Thoracic aorta (tissue), 2 donors: ENCODE measurements at places on chromosomes 11 and 22.

DNA sequence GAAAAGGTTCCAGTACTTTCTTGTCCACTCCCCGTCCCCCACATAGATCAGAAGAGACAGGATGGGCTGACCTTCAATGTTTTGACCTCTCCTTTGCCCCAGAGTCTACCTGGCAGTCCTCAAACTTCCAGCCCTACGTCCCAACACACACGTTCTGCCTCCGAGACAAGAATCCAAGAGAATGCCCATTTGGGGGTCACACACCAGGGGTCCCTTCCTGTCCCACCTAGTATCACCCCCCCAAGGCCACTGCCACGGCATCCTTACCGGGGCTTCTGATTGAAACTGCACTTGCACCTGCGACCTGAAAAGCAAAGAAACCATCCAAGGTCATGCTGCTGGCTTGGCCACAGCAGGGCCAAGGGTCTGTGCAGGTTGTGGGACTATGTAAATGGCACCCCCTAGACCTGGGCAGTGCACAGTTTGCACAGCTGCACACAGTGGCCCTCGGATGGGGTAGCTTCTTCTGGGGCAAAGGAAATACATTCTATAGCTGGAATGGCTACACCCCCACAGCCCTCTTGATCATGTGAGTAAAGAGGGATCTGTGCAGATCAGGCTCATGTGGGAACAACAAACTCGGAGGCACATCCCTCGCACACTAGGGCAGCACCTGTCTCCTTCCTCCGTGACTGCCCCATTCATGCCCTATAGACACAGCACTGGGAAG lies 16.5 kb upstream of the FXYD2 start:
- DNase-seq, result no peak

DNA sequence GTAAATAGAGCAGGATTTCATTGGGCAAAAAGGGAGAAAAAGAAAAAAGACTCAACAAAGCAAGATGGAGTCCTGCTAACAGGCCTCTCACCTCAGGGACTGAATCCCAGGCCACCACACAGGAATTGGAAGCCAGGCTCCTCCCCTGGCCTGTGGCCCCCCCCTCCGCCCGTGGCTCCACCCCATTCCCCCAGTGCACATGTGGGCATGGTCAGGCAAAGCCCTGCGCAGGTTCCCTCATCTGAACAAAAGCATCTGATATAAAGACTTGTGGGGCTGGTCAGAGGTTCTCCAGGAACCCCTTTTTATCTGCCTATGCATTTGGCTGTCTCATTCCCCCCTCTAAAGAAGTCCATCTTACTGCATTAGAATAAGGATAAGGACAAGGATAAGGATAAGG lies 46.0 kb upstream of the PAK1 start:
- DNase-seq, result no peak

- DNase-seq, result no peak
Observed at GRCh38 chr11:61851900-61852295, 23.8 kb downstream of the FADS2 start.

DNA sequence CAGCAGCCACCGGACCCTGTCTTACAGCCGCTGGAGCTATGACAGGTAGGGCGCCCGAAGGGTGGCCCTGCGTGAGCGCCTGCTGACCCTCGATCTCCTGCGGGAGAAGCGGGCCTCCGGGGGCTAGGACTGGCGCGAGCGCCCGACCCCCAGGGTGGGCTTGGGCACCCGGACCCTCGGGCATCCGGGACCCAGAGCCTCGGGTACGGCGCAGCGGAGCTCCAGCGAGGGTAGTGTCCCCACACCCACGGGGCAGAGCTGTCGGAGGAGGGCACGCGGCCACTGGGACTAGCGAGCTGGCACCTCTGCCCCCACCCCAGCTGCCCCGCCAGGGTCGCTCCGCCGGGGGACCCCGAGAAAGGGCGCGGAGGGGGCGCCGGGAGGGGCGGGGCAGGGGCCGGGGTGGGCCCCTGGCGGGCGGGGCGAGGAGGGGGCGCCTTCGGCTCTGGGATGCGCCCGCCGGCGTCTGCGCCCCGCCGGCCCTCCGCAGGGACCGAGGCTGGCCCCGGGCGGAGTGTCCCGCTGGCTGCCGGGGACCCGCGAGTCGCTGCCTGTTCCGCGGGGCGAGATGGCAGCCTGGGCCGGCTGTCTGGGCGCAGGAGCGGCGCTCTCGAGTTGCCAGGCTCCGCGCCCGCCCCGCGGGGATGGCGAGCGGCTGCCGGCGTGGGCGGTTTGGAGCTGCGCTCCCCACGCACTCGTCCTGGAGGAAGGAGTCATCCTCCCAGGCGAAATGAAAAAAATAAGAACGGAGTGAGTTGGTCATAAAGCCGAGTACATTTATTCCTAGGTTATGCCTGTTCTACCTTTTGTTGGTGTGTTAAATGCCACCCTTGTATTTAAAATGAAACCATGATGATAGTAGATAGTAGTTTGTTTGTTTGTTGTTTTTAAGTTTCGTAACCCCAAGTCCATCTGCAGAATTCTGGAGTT lies 32.4 kb downstream of the EIF3F start:
- DNase-seq, result no peak

GRCh38 chr11:129846508-129847335 lies 31.1 kb downstream of the TMEM45B start:
- DNase-seq, result no peak

DNA sequence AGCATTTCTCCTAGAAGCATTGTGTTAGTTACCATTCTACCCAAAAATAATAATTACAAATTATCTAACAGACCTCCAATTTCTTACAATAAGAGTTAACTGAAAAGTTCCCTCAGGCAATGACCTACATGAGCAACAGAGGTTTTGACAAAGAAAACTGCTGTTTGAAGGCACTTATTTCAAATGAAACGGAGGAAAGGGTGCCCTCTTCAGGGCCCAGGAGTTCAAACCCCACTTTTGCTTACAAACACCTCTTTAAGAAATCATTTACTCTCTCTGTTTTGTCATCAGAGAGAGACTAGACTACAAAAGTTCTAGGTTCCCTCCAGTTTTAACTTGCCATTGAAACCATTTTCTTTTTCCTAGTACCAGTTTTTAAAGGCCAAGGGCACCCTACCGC lies 56.7 kb downstream of the AMBRA1 start:
- DNase-seq, result no peak

DNA sequence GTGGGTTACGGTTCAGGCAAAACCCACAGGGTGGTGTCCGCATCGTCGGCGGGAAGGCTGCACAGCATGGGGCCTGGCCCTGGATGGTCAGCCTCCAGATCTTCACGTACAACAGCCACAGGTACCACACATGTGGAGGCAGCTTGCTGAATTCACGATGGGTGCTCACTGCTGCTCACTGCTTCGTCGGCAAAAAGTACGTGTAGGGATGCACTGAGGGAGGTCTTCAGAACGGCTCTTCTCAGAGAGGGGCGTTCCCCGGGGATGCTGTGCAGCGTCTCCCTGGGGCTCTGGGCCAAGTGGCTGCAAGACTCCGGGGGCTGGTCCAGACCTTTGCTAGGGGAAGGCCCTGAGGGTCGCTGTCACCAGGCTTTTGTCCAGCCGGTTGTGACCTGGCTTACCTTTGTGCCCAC lies 1.3 kb downstream of the ACR start:
- DNase-seq, result no peak

DNA sequence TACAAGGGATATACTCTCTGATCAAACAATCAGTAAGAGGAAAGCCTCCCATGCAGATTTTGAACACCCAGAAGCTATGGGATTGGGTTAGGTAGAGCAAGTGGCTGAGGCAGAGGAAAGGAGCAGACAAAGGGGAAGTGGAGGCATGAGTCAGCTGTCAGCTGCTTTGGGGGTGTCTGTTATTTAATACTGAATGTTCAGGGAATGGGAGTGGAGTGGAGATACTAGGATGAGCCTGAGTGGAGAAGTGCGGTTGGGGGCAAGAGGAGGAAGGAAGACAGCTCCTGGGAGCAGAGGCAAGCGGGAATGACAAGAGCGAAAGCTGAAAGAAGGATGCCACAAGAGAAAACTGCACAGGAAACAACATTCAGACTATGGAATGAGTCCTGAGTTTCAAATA lies 22.7 kb upstream of the TMPRSS5 start:
- DNase-seq, result no peak

DNA sequence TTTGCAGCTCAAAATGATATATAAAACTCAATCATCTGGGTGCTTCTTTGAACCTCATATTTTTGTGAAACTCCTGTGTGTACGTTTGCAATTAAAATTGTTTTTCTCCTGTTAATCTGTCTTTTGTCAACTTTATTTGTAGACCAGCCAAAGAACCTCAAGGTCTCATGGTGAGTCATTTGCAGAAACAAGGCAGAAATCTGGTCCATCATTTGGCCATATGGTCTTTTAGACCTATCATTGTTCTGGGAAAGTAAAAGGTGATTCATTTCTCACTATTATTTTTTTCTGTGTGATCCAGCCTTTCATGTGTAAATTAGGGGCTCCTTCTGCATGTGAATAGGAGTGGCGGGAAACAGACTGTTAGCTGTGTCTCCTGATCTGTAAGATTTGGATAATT lies 399.1 kb upstream of the DDI1 start:
- no peak for DNase-seq

- no peak for DNase-seq
Observed at GRCh38 chr11:27551127-27551526, 44.6 kb upstream of the LIN7C start.

DNA sequence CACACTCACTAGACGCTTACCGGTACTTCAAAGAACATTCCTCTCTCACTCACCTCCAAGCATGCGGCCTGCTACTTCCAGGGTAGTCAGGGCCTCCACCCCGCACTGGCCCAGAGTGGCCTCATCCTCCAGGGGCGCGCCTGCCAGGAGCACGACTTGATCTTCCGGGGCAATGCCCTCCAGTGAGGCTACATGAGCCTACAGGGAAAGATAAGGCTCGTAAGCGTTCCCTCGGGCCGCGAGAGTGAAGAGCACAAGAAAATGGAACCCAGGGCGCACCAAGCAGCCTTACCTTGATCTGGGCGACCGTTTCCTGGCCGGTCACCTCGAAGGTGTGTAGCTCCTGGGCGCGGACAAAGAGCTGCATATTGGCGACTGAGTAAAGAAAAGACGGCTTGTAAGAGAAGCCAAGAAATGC lies 478 bp downstream of the FAU start:
- no peak for DNase-seq

DNA sequence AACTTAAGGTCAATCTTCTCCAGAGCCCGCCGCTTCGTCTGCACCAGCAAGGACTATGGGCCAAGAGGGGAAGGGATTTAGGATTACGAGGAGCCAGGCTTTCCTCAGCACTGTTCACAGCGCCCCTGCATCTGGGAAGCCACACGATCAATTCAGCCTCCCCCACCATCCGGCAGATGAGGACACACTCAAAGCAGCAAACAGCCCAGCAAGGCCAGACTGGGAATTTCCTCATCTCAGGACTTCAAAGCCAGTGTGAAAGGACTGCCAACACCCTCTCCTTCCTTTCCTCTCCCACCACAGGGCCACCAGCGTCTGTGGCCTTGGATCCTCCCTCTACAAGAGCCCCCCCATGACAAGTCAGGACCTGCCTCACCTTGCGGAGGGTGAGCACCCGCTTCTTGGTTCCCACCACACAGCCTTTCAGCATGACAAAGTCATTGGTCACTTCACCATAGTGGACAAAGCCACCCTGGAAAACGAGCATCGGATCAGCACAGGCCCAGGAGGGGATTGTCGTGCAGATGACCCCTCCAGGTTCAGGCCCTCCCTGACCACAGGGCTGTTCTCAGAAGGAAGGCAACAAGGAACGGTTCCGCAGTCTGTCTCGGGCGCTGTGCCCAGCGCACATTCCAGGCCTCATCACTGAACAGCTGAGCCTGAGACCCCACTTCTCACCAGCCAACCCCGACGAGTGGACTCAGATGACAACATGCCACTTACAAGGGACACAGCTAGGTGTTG lies 6.0 kb downstream of the RPL3 start:
- DNase-seq, result no peak

GRCh38 chr22:44709881-44710392 lies 7.9 kb downstream of the PRR5 start:
- DNase-seq, result no peak

- DNase-seq, result no peak
Observed at GRCh38 chr11:46521961-46522681, 71.7 kb downstream of the AMBRA1 start.

- no peak for DNase-seq
Observed at GRCh38 chr11:45748801-45749200, 56.1 kb upstream of the SLC35C1 start.

- no peak for DNase-seq
Observed at GRCh38 chr11:8011371-8011770, 24.2 kb downstream of the EIF3F start.

DNA sequence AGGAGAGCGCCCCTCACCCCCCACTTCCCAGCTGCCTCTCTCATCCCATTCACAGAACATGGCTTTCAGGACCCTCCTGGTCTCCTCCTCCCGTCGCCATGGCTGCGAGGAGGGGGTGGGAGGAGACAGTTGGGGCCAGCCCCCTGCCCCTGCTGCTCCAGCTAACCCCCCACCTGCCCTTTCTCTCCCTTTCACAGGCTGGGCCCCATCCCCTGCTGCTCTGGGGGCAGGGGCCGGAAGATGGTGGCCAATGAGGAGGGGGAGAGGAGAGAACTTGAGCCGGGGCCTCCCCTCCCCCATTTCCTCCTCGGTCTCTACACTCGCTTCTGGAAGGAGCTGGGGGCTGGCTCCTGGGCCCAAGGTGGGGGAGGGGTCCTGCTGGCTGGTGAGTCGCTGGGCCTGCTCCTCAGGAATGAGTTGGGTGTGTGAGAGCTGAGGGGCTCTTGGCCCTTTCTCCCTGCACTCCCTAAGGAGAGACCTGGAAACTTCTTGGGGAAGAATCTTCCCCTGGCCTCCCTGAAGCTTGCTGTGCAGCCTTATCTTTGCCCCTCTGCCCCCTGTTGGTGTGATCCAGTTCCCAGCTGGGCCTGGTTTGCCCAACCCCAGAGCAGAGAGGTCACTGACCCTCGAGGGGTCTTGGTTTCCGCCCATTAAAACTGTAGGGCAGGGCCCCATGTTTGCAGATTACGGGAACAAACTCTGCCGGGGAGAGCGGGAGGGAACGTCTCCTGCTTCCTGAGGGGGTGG lies 10.2 kb downstream of the YPEL4 start:
- DNase-seq, result no peak

GRCh38 chr11:61542705-61543104 lies 34.2 kb downstream of the LRRC10B start:
- no peak for DNase-seq

- DNase-seq, result no peak
Observed at GRCh38 chr22:36102995-36103394, 57.6 kb downstream of the APOL3 start.
